ENCODE measurements at places on chromosomes 16 and 17.

- no peak for DNase-seq
These were observed 131.2 kb upstream of the NLRP1 start for GRCh38 chr17:5715478-5715877.

DNA sequence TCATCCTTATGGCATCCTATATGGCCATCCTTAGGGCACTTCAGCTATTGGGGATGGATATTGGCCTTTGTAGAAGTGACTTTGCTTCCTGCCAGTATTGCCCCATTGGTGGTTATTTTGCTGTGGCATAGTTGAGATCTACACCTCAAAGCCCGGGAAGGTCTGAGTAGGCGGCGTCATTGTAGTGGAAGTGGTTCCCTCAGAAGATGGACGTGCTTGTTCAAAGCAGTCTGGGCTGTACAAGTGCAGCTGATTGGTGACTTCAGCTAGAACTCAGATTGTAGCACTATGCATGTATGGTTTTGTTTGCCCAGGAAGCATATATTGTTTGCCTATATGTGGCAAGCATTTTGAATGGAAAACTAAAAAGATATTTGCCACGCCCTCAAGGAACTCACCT is 83.2 kb downstream of the TMC6 start:
- DNase-seq = no peak

GRCh38 chr17:77899498-77899897 is 59.0 kb upstream of the TNRC6C start:
- DNase-seq = no peak

DNA sequence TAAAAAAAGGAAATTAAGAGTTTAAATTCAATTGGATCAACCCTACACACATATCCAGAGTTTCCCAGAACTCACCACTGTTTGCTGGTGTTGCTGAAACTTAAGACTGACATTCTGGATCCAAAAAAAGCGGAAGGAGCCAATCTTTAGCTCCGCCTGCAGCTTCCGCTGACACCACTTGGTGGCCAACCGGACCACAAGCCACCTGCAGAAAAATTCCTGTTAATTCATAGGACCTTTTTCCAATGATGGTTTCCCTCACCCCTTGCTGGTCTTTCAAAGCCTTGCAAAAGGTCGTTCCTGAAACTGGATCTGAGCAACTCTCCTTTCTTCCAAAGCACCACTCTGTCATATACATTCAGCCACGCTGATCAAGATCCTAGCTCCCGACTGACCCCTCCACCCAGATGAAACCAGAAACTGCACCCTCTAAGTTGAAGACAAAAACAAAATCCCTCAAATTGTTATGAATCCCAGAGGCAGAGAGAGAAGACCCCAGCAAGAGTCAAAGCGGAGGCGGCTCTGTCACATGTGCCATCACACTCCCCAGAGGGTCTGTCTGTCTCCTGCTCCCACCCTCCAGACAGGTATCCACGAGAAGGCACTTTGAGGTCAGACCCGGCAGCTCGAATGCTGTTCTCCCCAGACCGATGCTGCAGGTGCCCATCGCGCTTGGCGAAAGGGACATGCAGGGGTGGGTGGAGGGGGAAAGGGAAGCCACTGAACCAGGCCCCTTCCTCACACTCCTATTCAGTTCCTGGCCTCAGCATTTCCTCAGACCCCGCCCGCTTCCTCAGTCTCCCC is 773 bp downstream of the BLTP2 start:
- DNase-seq = no peak

DNA sequence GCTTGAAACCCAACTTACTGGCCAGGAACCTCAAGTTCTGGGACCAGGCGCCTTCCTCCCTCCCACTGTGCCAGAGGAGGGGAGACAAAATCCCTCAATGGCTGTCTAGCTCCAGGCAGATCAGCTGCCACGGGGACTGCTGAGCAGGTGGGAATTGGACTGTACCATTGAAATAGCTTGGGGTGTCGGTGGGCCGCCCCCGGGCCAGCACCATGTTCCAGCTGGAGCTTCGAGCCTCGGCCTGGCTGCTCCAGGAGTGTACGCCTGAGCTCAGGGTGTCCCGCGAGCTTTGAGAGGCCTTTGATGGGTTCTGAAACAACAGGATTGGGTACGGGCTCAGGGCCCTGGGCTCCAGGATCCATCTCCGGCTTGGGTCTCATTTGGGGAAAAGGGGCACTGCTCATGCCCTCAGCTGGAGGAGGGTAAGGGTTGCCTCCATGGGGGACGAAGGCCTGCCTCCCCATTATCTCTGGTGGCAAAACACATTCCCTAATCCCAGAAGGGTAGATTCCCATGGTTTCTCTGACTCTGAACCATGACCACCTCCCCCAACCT is 4.6 kb upstream of the SPATA32 start:
- no peak for DNase-seq

DNA sequence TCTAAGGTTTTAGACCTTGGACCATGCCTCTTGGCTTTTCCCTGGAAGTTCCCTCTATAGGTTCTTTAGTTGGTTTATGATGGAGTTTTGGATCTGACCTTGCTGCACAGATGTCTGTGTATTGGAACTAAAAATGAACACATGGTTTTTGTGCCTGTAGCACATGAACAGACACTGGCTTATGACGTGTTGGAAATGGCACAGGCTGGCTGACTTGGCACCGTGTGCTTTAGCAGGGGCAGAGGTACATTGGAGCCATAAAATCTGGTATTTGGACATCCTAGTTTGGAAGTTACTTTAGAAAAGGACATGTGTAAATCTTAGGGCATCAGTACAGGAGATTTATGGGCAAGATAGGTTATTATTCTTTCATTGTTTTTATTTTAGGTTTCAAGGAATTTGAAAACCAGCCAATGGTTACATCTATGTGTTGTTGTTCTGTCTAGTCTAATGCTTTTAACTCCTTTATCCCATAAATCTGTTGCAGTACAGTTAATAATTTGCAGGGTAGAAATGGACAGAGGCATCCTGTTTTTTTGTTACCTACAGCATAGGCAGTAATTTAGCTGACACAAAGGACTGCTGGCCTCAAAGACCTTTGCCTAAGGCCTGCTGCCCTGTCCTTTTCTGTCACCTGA is 6.0 kb downstream of the SOCS7 start:
- no peak for DNase-seq

GRCh38 chr17:2266045-2266864 is 37.3 kb downstream of the SMG6 start:
- DNase-seq = no peak

GRCh38 chr16:29779474-29779873 is 1.4 kb downstream of the ZG16 start:
- no peak for DNase-seq

DNA sequence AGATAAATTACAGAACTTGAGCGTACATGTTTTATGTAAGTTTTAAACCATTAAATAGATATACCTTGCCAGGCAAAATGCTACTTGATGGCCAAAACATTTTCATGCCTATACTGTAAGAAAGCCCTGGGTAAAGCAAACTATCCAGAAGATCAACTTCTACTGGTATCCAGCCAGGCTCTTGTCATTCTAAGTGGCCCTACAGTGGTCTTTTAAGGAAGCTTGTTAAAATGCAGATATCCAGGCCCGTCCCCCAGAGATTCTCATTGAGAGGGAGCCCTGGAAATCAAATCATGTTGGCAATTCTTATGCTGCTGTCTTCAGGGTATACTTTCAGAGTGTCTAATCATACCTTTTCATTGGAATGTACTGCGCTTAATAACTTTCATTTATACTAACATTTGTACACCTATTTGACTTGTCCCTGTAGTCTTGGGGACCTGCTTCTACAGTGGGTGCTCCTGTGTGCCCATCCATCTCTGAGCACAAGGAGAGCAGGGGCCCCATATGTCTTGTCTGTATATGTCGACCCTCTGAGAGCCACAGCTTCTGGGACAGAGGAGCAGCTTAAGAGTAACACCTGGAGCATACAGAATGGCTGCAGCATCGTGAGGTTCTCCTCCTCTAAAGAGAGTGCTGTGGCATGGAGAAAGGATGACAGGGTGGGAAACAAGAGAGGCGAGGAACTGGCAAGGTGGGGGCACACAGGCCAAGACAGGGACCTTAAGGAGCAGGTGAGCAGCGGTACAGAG is 43.6 kb upstream of the ANKFY1 start:
- DNase-seq = no peak
